ENCODE measurements at places on chromosomes 2 and 18. TPM values are rescaled to one million over a fixed set of nuclear protein-coding genes. Genes with fewer than 3 reads are reported as not detected.

- no peaks in the 10 kb centered on the region for H3K27me3 ChIP-seq
- H3K36me3 ChIP-seq, result no peaks in the 10 kb centered on the region
- no peak for DNase-seq
- no peaks in the 10 kb centered on the region for H3K4me1 ChIP-seq
These were observed 135.3 kb upstream of the SH3BP4 start for GRCh38 chr2:234816491-234816890.

DNA sequence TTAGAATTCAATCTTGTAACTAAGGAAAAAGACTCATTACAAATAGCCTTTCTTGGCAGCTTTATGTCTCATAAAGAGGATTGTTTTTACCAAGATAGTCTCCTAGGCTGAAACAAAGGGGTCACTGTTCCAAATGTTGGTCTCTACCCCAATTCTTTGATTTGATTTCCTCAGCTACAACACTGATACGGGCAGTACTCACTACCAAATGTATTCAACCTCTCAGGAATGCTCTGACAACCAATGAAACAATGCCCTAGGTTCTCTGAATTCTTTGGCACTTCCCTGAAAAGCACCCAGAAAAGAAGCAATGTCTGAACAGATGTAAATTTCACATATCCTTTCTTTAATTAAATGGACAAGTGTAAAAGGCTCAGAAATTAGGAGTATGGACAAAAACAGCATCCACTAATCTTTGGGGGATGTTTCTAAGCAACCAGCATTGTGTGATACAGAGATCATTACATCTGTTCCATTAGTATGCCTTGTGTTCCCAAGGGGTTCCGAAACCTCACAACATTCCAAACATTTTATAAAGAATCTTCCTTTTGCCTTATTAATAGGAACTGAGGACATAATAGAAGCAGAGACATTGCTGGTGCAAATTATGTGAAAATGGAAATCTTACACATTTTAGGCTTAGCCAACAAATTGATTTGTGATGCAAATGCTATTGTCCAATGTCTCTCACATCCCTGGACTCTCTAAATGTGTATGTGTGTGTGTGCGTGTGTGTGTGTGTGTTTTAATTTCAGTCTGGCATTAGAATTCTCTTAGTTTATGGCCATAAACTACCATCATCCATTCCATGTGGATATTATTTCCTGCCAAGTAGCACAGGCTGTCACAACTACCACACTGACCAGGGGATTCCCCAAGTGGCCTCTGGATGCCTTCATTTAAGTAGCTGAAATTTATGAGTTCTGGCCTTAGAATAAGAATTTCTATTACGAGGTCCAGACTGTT lies 276.0 kb downstream of the MTX2 start:
- DNase-seq, result no peak
- H3K4me3 ChIP-seq, result no peak overlapping the region
- no peak overlapping the region for H3K27ac ChIP-seq
- no peaks in the 10 kb centered on the region for H3K36me3 ChIP-seq

GRCh38 chr2:49265471-49265870 lies 111.2 kb upstream of the FSHR start:
- no peaks in the 10 kb centered on the region for H3K4me1 ChIP-seq
- H3K36me3 ChIP-seq, result no peaks in the 10 kb centered on the region
- no peak for DNase-seq
- H3K27ac ChIP-seq, result no peak overlapping the region

DNA sequence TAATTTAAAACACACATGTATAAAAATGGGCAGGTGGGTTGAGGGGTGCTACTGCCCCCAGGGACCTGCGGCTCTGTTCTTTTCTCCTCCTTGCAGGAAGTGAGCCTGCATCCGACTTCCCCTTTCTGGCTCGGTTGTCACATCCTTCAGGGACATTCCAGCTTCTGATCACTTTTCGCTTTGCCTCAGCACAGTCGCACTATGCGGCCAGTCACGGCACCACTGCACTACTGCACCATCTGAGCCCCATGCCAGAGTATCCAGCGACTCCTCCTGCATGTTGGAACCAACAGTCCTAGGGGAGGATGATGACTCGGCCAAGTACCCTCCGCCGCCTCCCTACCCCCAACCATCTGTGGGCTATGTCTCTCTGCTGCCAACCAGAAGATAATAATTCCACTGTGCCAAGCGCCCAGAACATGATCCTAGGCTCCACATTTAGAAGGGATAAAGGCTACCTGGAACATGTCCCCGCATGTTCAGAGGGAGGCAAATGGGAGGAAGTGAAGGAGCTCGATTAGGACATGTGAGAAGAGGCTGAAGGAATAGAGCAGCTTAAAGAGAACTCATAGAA lies 17.6 kb downstream of the CDC42EP3 start:
- no peak overlapping the region for H3K27ac ChIP-seq
- no peaks in the 10 kb centered on the region for H3K27me3 ChIP-seq
- H3K4me3 ChIP-seq, result no peak overlapping the region
- peaks cover 11% of the 10 kb centered on the region for H3K36me3 ChIP-seq

GRCh38 chr2:100909534-100910081 lies 89.7 kb downstream of the NPAS2 start:
- no peak overlapping the region for H3K4me3 ChIP-seq
- H3K27me3 ChIP-seq, result no peaks in the 10 kb centered on the region
- DNase-seq, result no peak
- H3K27ac ChIP-seq, result no peak overlapping the region

DNA sequence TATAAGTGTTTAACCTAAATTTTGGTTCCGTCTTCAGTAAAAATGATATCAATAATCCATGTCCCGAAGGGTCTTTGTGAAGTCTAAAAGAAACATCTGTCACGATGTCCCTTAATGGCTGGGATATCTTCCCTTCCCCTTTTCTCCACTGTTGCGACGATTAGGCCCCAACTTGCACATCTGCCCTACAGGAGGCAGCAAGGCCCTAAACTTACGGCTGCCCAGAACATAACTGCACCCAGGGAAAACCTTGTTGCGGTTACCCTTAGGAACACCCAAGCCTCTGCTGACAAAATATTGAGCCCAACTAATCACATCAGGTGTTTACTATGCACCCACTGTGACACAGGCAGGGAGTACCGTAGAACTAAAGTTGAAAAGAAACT lies 1.3 kb upstream of the SMAD2 start:
- no peak for DNase-seq
- H3K36me3 ChIP-seq, result no peaks in the 10 kb centered on the region
- peak overlapping the region; percentile 60 for H3K4me3 ChIP-seq
- no peaks in the 10 kb centered on the region for H3K27me3 ChIP-seq

DNA sequence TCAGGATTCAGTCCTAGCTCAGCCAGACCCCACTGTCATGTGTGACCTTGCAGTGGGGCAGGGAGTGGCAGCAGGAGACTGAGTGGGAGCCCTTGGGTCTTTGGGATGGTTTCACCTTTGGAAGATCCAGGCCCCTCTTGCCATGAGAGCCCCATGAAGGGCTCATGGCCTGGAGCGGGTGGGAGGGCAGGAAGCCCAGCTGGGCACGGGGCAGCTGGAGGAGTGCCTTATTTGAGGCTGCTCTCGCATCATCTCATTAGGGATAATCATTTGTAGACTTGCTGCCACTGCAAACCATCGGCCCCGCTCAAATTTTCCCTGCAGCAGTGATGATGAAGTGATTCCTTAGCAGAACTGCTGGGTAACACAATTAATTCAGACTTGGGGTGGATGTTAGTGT lies 73.9 kb downstream of the TGOLN2 start:
- H3K27me3 ChIP-seq, result no peaks in the 10 kb centered on the region
- no peaks in the 10 kb centered on the region for H3K36me3 ChIP-seq
- DNase-seq, result no peak
- no peak overlapping the region for H3K4me3 ChIP-seq
- H3K27ac ChIP-seq, result no peak overlapping the region
- H3K4me1 ChIP-seq, result peaks cover 33% of the 10 kb centered on the region

DNA sequence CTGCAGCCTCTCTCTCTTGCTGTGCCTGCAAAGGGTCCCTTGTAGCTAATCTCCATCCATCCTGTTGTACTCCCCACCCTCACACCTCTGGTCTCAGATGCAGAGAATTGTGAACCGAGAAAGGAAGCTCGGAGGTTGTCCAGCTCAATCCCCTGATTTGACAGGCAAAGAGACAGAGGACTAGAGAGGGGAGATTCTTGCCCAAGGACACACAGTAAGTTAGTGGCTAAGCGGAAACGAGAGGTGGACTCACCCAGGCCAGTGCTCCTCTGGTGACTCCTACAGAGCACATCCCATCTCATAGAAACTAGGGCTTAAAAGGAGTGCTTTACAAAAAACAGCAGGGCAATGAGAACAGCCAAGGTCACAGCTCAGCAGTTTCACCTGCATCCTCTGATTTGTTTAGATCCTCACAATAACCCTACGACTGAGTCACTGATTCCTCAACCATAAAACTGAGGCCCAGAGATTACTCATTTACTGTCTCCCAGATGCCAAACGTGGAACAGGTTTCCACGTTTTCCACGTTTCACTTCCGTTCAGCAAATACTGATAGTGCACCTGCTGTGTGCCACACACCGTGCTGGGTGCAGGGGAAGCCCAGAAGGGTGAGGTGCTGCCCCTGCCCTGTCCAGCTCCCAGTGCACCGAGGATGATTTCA lies 22.1 kb downstream of the EHD3 start:
- no peak overlapping the region for H3K4me3 ChIP-seq
- no peaks in the 10 kb centered on the region for H3K27me3 ChIP-seq
- peak; percentile 75 for DNase-seq
- no peak overlapping the region for H3K27ac ChIP-seq
- H3K4me1 ChIP-seq, result peaks cover 12% of the 10 kb centered on the region

GRCh38 chr2:189629531-189630453 lies 31.5 kb upstream of the ASNSD1 start:
- no peaks in the 10 kb centered on the region for H3K27me3 ChIP-seq
- H3K4me1 ChIP-seq, result peaks cover 7% of the 10 kb centered on the region
- H3K36me3 ChIP-seq, result no peaks in the 10 kb centered on the region
- no peak overlapping the region for H3K4me3 ChIP-seq
- H3K27ac ChIP-seq, result no peak overlapping the region
- DNase-seq, result no peak

- H3K4me1 ChIP-seq, result no peaks in the 10 kb centered on the region
- no peak for DNase-seq
- peaks cover 9% of the 10 kb centered on the region for H3K27me3 ChIP-seq
- no peaks in the 10 kb centered on the region for H3K36me3 ChIP-seq
- no peak overlapping the region for H3K27ac ChIP-seq
These were observed 30.6 kb downstream of the SCN3A start for GRCh38 chr2:165173215-165173614.

DNA sequence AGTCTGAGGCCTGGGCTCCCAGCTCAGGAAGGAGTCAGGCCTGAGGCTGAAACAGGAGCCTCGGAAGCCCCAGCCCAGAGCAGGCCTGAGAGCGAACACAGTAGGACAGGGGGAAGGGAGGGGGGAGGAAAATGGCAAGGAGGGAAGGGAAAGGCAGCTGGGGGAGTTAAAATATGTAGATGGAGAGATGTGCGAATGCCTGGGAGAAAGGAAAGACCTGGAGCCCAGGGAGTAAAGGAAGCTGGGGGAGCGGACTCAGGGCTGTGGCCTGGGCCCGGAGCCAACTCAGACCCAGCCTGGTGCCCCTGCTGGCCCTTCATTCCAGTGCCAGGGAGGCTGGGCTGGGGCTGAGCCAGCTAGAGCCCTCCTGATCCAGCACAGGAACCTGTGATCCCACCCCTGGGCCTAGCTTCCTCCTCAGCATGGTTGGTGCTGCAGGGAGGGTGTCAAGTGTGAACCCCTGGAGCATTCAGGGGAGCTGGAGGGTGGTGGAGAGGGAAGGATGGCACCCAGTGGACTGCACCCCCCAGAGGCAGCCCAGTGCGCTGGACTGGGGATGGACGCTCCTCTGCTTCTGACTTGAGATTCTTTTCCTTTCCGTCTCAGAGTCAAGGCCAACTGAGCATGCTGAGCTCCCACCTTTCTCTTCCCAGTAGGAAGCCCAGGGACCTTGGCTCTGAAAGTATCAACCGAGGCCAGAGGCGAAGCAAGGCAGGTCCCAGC lies 46.3 kb downstream of the EMX1 start:
- no peak overlapping the region for H3K4me3 ChIP-seq
- H3K36me3 ChIP-seq, result no peaks in the 10 kb centered on the region
- H3K4me1 ChIP-seq, result no peaks in the 10 kb centered on the region
- DNase-seq, result no peak

DNA sequence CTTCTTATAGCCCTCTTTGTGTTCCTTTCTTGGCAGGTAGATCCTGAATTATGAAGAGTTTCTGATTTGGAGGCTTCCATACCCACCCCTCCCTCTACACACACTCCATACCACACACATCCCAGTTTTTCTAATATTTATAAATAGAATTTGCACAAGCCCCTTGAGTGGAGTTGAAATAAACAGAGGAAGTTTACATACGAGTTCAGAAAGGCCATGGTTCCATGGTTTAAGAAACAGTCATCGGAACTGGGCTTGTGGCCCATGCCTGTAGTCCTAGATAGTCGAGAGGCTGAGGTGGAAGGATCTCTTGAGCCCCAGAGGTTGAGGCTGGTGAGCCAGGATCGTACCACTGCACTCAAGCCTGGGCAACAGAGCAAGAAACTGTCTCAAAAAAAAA lies 62.7 kb upstream of the TANC1 start:
- H3K4me1 ChIP-seq, result no peaks in the 10 kb centered on the region
- H3K27ac ChIP-seq, result no peak overlapping the region
- H3K36me3 ChIP-seq, result no peaks in the 10 kb centered on the region
- no peaks in the 10 kb centered on the region for H3K27me3 ChIP-seq

DNA sequence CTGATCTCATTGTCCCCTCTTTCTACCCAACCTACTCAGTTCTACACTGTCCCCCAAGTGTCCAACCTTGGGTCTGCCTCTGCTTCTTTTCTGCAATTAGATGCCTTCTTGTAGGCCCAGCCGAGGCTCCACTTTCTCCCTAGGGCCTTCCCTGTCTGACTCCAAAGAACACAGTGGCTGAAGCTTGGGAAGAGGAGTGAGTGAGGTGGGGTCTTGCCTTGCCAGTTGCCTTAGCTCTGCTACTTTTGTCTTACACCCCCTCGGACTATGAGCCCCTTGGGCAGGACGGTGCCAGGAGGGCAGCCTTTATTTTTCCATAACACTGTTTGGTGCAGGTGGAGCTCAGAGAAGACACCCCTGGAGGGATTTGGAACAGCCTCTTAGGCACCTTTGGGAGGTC lies 345.1 kb downstream of the CYP26B1 start:
- H3K27me3 ChIP-seq, result peaks cover 17% of the 10 kb centered on the region
- DNase-seq, result no peak
- no peaks in the 10 kb centered on the region for H3K36me3 ChIP-seq
- no peaks in the 10 kb centered on the region for H3K4me1 ChIP-seq

- H3K4me3 ChIP-seq, result no peak overlapping the region
- H3K27me3 ChIP-seq, result no peaks in the 10 kb centered on the region
- peak; percentile 20 for DNase-seq
- peak overlapping the region; percentile 23 for H3K27ac ChIP-seq
- peaks cover 63% of the 10 kb centered on the region for H3K4me1 ChIP-seq
These were observed 6.0 kb downstream of the SEPTIN10 start for GRCh38 chr2:109607766-109608165.

GRCh38 chr2:191087311-191087710 lies 63.5 kb downstream of the STAT4 start:
- H3K4me3 ChIP-seq, result no peak overlapping the region
- H3K27ac ChIP-seq, result no peak overlapping the region
- no peaks in the 10 kb centered on the region for H3K27me3 ChIP-seq
- no peaks in the 10 kb centered on the region for H3K36me3 ChIP-seq
- DNase-seq, result no peak

- peaks cover 16% of the 10 kb centered on the region for H3K4me1 ChIP-seq
- H3K4me3 ChIP-seq, result no peak overlapping the region
- DNase-seq, result peak; percentile 78
These were observed 40.7 kb downstream of the PKP4 start for GRCh38 chr2:158497486-158497885.

Gene ZSWIM2
- not detected for total RNA-seq

Gene AQP12A
- not detected for total RNA-seq

Gene RPRD1A
- 42.2 TPM for total RNA-seq

Gene KCNJ3
- total RNA-seq, result not detected

Gene CDH2
- total RNA-seq, result 39.2 TPM

Gene SLC16A14
- 12.4 TPM for total RNA-seq

Gene CCDC102B
- 2.2 TPM for total RNA-seq

Gene TACR1
- total RNA-seq, result not detected

Gene MLPH
- total RNA-seq, result 201 TPM

Gene RNU2-63P
- not detected for total RNA-seq

Measured in PC-3 (cell line).